ENCODE measurements at places on chromosomes 6 and 20. TPM values are rescaled to one million over a fixed set of nuclear protein-coding genes. Genes with fewer than 3 reads are reported as not detected.

The ZFP57 gene
- total RNA-seq, result not detected

The PTGIS gene
- 0.05 TPM for total RNA-seq

The HLA-DRA gene
- not detected for total RNA-seq

The PRDM1 gene
- 4.2 TPM for total RNA-seq

The TSHZ2 gene
- total RNA-seq, result not detected

The PTPRT gene
- total RNA-seq, result not detected

The RNF144B gene
- total RNA-seq, result 0.88 TPM

The ID4 gene
- total RNA-seq, result 2.4 TPM

The CASP8AP2 gene
- 8.0 TPM for total RNA-seq

The SESN1 gene
- 9.5 TPM for total RNA-seq

The CLPSL2 gene
- 0.60 TPM for total RNA-seq

The ADGB gene
- not detected for total RNA-seq

The CST5 gene
- total RNA-seq, result not detected

The BMP7 gene
- total RNA-seq, result 0.57 TPM

The PAK5 gene
- not detected for total RNA-seq

The SCAF8 gene
- 18.6 TPM for total RNA-seq

The TINAG gene
- not detected for total RNA-seq

The TMEM151B gene
- total RNA-seq, result not detected

The SPATA25 gene
- total RNA-seq, result 0.70 TPM

The FAM229B gene
- 9.3 TPM for total RNA-seq

The CST3 gene
- total RNA-seq, result 335 TPM

The SIRT5 gene
- 4.9 TPM for total RNA-seq

The CCN6 gene
- not detected for total RNA-seq

The GPX5 gene
- total RNA-seq, result not detected

The APOM gene
- total RNA-seq, result 3.2 TPM

The MAPK13 gene
- total RNA-seq, result 0.92 TPM

The LY6G6D gene
- total RNA-seq, result not detected

The ULBP2 gene
- 4.6 TPM for total RNA-seq

The LAMP5 gene
- total RNA-seq, result 0.05 TPM

The TEAD3 gene
- 5.7 TPM for total RNA-seq

Data from A549 treated with DMSO at 1 μM for 4 hours (cell line).